Stimulated activated CD8-positive, alpha-beta memory T cell treated with anti-CD3 and anti-CD28 coated beads, Interleukin-15, amount 100 ng/mL, for 1 hour (primary cell): ENCODE measurements at places on chromosomes 1 and 21.

DNA sequence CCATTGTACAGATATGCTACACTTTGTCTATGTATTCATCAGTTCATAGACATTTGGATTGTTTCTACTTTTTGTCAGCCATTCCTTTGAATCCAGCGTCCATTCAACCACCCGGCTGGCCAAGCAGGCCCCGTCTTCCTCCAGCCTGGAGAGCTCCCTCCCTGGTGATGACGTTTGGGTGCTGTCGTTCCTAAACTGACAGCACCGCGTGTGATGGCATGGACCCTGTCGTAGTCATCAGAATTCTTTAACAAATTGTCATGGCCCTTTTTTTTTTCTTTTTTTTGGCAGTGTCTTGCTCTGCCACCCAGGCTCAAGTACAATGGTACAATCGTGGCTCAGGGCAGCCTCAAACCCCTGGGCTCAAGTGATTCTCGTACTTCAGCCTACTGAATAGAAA is 138.6 kb upstream of the ERRFI1 start:
- no peak for DNase-seq

- no peak for DNase-seq
These were observed 823.0 kb upstream of the PRMT6 start for GRCh38 chr1:106233511-106233910.

DNA sequence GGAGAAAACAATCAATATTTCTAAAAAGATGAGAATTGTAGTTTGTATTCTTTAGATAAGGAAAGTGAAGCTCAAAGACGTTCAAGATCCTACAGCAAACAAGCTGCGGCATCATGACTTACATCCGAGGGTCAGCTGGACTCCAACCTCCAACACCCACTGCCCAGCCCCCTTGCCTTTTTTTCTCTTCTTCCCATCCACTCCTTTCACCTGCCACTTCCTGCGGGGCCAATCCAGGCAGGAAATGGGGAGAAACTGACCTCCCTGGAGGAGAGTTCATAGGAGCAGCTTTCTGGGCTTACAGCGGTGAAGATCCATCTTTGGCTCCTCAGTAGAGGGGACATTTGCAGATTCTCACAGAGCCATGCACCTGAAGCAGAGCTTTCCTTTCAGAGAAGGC is 361.5 kb downstream of the PTPRU start:
- no peak for DNase-seq

GRCh38 chr1:4027492-4028138 is 127.5 kb upstream of the C1orf174 start:
- DNase-seq: no peak

DNA sequence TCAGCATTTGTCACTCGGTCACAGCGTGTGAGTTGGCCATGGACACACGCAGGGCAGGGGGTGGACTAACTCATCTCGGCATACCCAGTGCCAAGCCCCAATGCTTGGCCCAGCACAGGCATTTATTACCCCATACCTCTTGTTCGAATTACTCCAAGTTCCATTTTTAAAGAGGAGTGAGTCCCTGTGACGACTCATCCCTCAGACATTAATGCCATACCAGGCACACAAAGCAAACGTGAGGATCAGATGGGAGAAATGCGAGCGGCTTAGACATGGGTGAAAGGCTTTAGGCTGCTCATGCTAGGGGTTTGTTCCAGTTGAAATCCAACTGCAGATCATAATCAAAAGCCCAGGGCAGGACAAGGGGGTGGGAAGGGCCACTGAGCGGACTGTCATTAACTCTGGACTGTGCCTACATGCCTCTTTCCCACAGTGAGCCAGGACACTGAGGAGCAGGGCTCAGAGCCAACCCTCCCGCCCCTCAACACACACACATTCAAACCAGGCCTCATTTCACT is 118.5 kb upstream of the NGF start:
- no peak for DNase-seq

- no peak for DNase-seq
These were observed 2.2 kb upstream of the RUNX3 start for GRCh38 chr1:24932284-24932683.

- DNase-seq: no peak
These were observed 16.0 kb upstream of the POU3F1 start for GRCh38 chr1:38062361-38063288.

DNA sequence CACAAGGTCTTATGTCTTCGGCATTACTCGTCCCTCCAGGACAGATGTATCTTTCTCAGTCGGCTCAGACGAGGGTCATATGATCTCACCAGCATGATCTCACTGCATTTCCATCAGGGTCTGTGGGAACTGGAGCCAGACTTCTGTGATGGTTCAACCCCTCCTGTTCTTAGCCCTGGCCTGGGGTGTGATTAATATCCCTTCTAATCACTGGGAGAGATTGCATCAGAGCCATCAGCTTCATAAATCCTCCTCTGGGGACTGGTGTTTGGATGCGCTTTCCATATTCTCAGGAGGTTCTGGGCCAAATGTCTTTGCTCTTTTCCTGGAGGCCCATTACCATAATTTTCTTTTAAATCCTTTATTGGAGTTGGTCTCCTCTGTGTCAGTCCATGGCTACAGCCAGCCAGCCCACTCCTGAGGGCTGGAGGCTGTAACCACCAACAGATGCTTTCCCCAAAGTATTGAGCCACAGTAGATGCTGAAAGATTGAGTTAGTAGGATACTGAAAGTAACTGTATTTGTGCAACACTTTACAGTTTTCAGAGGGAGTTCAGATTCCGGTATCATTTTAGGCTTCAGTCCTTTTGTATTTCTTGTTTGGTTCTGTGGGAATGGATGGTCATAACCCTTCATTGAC is 20.0 kb downstream of the CACNA1E start:
- no peak for DNase-seq
